Small intestine (tissue), 16 donors: ENCODE measurements at places on chromosomes 11 and 22. TPM values are rescaled to one million over a fixed set of nuclear protein-coding genes. Genes with fewer than 3 reads are reported as not detected.

- no peak for DNase-seq
Measured at GRCh38 chr22:19331975-19332374, 40.5 kb upstream of the CLTCL1 start.

- peak; percentile 6 for DNase-seq
Measured at GRCh38 chr11:106724293-106724892, 293.9 kb downstream of the GUCY1A2 start.

GRCh38 chr11:35126000-35126878 lies 12.7 kb upstream of the CD44 start:
- DNase-seq = no peak

DNA sequence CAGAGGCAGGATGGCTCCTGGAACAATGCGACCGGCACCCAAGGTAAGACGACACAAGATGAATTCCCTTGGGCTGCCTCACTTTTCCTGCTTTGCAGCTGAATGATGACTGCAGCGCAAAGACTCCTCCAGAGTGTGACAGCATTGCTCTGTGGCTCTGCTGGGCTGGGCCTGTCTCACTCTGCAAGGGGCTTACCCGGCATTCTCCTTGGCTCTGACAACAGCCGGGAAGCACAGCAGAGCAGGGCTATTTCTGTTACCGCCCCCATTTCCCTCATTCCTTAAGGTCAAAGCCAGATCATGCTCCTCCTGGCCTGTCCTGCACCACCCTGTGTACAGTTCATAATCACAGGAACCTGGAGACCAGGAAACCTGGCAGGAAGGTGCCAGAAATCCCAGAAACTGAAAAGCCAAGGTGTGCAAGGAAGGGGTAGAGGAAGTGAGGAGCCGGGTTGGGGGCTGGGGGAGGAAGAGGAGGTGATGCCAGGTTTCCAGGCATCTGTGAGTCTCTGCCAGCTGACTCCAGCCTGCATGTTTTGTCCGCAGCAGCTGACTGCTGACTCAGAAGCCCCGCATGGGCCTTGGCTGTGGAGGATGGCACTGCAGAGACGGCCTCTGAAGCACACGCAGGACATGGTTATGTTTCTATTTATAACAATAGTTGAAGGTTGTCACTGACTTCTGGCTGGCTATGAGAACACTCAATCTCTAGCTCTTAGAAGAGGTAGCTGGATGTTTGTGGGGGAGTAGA lies 113.6 kb downstream of the MICAL3 start:
- DNase-seq = peak; percentile 35

- DNase-seq = no peak
Measured at GRCh38 chr11:67105964-67106363, 13.1 kb upstream of the KDM2A start.

The WNT7B gene
- polyA plus RNA-seq = 0.03 TPM

GRCh38 chr11:117199053-117199915 lies at the start of gene TAGLN:
Gene TAGLN (plus strand): TSS chr11:117199370. CDS start chr11:117203014, 3,644 bp downstream.
- no peak for DNase-seq

DNA sequence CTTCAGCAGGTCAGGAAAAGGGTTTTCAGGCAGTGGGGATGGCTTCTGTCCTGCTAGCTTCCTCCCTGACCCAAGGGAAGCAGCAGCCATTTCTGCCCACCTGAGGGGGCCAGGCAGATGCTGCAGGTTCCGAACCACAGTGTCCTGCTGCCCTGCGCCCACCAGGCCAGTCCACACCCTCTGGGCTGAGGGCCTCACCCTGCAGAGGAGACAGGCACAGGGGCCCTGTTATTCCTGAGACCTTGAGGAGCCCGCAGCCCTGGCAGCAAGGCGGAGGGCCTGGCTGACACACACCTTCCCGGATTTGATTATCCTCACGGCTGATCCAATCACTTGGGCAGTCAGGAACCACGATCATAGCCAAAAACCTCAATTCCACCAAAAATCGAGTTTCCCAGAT lies 725.8 kb downstream of the BRD1 start:
- no peak for DNase-seq

DNA sequence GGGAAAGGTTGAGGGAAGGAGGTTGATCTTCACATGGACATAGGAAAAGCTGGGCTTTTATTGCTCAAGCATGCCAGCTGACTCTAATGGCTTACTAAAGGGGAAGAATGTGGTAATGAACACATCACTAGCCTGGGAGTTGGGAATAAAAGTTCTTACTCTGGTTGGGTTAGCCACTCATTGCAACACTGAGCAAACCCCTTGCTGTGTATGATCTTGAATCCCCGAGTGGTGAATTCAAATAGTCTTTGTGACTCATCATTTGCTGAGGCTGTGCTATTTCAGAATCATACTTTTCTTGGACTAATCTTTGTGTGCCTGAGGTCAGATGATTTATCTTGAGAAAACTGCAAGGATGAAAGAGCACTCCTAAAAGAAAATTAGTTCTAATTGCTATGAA lies 304.1 kb upstream of the ANO5 start:
- no peak for DNase-seq

The FAM227A gene
- 0.36 TPM for polyA plus RNA-seq

DNA sequence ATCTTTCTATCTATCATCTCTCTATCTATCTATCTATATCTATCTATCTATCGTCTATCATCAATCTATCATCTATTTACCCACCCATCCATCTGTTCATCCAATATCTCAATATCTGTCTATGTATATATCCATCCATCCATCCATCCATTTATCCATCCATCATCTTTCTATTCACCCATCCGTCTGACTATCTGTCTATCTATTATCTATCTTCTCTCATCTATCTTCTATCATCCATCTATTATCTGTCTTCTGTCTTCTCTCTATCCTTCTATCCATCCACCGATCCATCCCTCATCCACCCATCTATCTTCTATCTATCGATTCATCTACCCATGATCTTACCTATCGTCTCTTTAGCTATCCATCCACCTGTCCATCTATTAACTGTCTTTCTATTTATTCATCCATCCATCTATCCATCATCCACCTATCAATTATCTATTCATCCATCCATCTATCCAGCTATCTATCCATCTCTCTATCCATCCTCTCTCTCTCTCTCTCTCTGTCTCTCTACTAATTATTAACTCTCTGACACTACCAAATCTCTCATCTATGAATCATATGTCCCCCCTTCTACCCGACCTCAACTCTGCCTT lies 89.1 kb downstream of the DHCR7 start:
- DNase-seq = no peak
